Aortic smooth muscle cell (primary cell): ENCODE measurements at places on chromosomes 4 and X. TPM values are rescaled to one million over a fixed set of nuclear protein-coding genes. Genes with fewer than 3 reads are reported as not detected.

The RENBP gene
- 18.8 and 20.8 TPM in 2 replicates for total RNA-seq

The SMR3B gene
- total RNA-seq, result not detected in 2 replicates

The GLRA3 gene
- under 0.01 and 0.13 TPM in 2 replicates for total RNA-seq

The MAB21L2 gene
- total RNA-seq, result 3.5 and 5.3 TPM in 2 replicates

The ADGRG4 gene
- total RNA-seq, result not detected in 2 replicates

The SASH3 gene
- not detected in 2 replicates for total RNA-seq

The GUCY1B1 gene
- total RNA-seq, result 5.5 and 5.9 TPM in 2 replicates

The CLIC2 gene
- 1.9 and 2.4 TPM in 2 replicates for total RNA-seq

The CXCL11 gene
- under 0.01 TPM in 1 of 2 replicates, not detected in the other for total RNA-seq

The TCEAL3 gene
- total RNA-seq, result 22.6 and 27.9 TPM in 2 replicates

The ASB9 gene
- total RNA-seq, result 1.6 and 2.6 TPM in 2 replicates

The ZGRF1 gene
- 7.5 and 10.7 TPM in 2 replicates for total RNA-seq

The SSX2 gene
- not detected in 2 replicates for total RNA-seq

The IL1RAPL1 gene
- 1.8 and 2.2 TPM in 2 replicates for total RNA-seq

The AKAP4 gene
- not detected in 2 replicates for total RNA-seq

The IL2 gene
- not detected in 2 replicates for total RNA-seq

The TACR3 gene
- total RNA-seq, result not detected in 2 replicates

The TREX2 gene
- total RNA-seq, result 3.5 and 4.9 TPM in 2 replicates

The ZFP92 gene
- under 0.01 TPM in 2 replicates for total RNA-seq

The ZFP42 gene
- not detected in 2 replicates for total RNA-seq

The GYG2 gene
- 0.06 and 0.26 TPM in 2 replicates for total RNA-seq

The KLB gene
- total RNA-seq, result under 0.01 and 0.06 TPM in 2 replicates

The ODAM gene
- total RNA-seq, result not detected in 2 replicates

The CCDC110 gene
- total RNA-seq, result 2.1 and 2.7 TPM in 2 replicates

The CSAG2 gene
- not detected in 2 replicates for total RNA-seq

The MAGEA10 gene
- not detected in 2 replicates for total RNA-seq

The EMD gene
- 24.4 and 27.7 TPM in 2 replicates for total RNA-seq

The DIPK2B gene
- 0.50 and 0.53 TPM in 2 replicates for total RNA-seq

The MAGEA11 gene
- total RNA-seq, result not detected in 2 replicates

The MAGEA1 gene
- not detected in 2 replicates for total RNA-seq

The SMIM31 gene
- total RNA-seq, result not detected in 2 replicates

The RIBC1 gene
- total RNA-seq, result 0.79 and 0.93 TPM in 2 replicates

The SNCA gene
- total RNA-seq, result 1.4 and 2.4 TPM in 2 replicates

The SH3TC1 gene
- 15.2 and 18.4 TPM in 2 replicates for total RNA-seq

The TMPRSS11B gene
- total RNA-seq, result not detected in 2 replicates

The ERCC6L gene
- 2.2 and 3.8 TPM in 2 replicates for total RNA-seq

The TAF9B gene
- 46.8 and 50.9 TPM in 2 replicates for total RNA-seq

The DCLK2 gene
- 3.6 and 3.8 TPM in 2 replicates for total RNA-seq

The PCDH11X gene
- total RNA-seq, result 0.19 TPM in 1 of 2 replicates, not detected in the other

The BST1 gene
- total RNA-seq, result 15.4 and 19.7 TPM in 2 replicates

The CT45A1 gene
- not detected in 2 replicates for total RNA-seq

The POU4F2 gene
- total RNA-seq, result not detected in 2 replicates

The MID1 gene
- 10.7 and 15.2 TPM in 2 replicates for total RNA-seq

The MAGEC2 gene
- not detected in 2 replicates for total RNA-seq

The UGT2B17 gene
- not detected in 2 replicates for total RNA-seq

The CNGA1 gene
- total RNA-seq, result under 0.01 and 0.31 TPM in 2 replicates

The PSAPL1 gene
- total RNA-seq, result not detected in 2 replicates

The ZCCHC13 gene
- not detected in 2 replicates for total RNA-seq

The SRPX2 gene
- total RNA-seq, result 31.6 and 44.0 TPM in 2 replicates

The FABP2 gene
- total RNA-seq, result not detected in 2 replicates

The PPEF1 gene
- total RNA-seq, result under 0.01 TPM in 1 of 2 replicates, not detected in the other

The ADH1C gene
- 0.92 and 1.1 TPM in 2 replicates for total RNA-seq

The PF4V1 gene
- 0.40 TPM in 1 of 2 replicates, not detected in the other for total RNA-seq

The DACH2 gene
- total RNA-seq, result not detected in 2 replicates

The SSX4 gene
- total RNA-seq, result not detected in 2 replicates

The CDX4 gene
- not detected in 2 replicates for total RNA-seq

The CPZ gene
- 1.7 and 13.2 TPM in 2 replicates for total RNA-seq

The VCX3A gene
- total RNA-seq, result not detected in 2 replicates
